CD4-positive, alpha-beta T cell (primary cell): ENCODE measurements at places on chromosomes 5 and 9. TPM values are rescaled to one million over a fixed set of nuclear protein-coding genes. Genes with fewer than 3 reads are reported as not detected.
A peak's percentile ranks its signal among the peaks of the same experiment; 100 is the strongest.

GRCh38 chr5:78360674-78360923 lies 182 bp downstream of the SCAMP1 start:
- no peaks in the 10 kb centered on the region for H3K27me3 ChIP-seq
- no peak for DNase-seq
- H3K27ac ChIP-seq, result peak overlapping the region; percentile 78
- no peaks in the 10 kb centered on the region for H3K36me3 ChIP-seq
- H3K4me1 ChIP-seq, result peaks cover 23% of the 10 kb centered on the region

DNA sequence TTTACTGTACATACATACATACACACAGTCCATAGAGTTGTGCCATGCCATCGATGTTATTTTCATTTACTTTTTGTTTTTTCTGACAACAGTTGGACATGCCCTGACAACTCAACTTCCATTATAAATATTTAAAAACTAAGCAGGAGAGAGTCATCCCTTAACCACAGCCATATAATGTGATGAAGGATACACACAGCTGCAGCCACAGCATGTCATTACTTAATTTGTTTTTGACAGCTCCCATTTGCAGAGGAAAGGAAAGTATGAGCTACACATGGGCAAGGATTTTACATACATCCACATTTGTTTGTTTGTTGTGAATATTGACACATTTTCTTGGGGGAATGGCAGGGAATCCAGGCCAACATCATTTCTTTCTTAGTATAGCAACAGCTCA lies 91.5 kb upstream of the TUT7 start:
- H3K36me3 ChIP-seq, result no peaks in the 10 kb centered on the region
- no peak overlapping the region for H3K27ac ChIP-seq
- H3K27me3 ChIP-seq, result peaks cover 14% of the 10 kb centered on the region

CAST gene
- 200 TPM for total RNA-seq

- H3K4me1 ChIP-seq, result no peaks in the 10 kb centered on the region
- peaks cover 4% of the 10 kb centered on the region for H3K27me3 ChIP-seq
- H3K4me3 ChIP-seq, result no peak overlapping the region
- no peaks in the 10 kb centered on the region for H3K36me3 ChIP-seq
- no peak overlapping the region for H3K27ac ChIP-seq
Measured at GRCh38 chr9:3698076-3698475, 172.3 kb upstream of the RFX3 start.

GRCh38 chr5:153429761-153430380 lies 60.6 kb upstream of the GRIA1 start:
- H3K4me3 ChIP-seq, result no peak overlapping the region
- no peaks in the 10 kb centered on the region for H3K4me1 ChIP-seq
- H3K36me3 ChIP-seq, result no peaks in the 10 kb centered on the region
- no peaks in the 10 kb centered on the region for H3K27me3 ChIP-seq

LRRC26 gene
- total RNA-seq, result not detected

SLIT3 gene
- not detected for total RNA-seq

DNA sequence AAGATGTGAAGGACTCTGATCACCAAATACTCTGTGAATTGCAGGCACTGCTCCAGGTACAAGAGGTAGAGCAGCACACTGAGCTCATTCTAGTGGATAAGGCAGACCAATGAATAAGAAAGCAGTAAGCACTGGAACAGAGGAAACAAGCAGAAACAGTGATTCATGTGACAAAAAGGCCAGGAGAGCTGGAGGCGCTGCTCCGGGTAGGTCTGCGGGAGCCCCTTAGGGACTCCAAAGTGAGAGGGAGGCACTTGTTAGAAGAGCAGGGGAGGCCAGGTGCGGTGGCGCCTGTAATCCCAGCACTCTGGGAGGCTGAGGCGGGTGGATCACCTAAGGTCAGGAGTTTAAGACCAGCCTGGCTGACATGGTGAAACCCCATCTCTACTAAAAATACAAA lies 231.6 kb upstream of the NFIL3 start:
- DNase-seq, result no peak
- H3K27me3 ChIP-seq, result no peaks in the 10 kb centered on the region
- no peak overlapping the region for H3K4me3 ChIP-seq
- no peak overlapping the region for H3K27ac ChIP-seq

GRCh38 chr5:80967500-80968181 lies 7.5 kb downstream of the RASGRF2 start:
- H3K4me1 ChIP-seq, result peaks cover 21% of the 10 kb centered on the region
- no peaks in the 10 kb centered on the region for H3K27me3 ChIP-seq
- no peaks in the 10 kb centered on the region for H3K36me3 ChIP-seq
- H3K4me3 ChIP-seq, result no peak overlapping the region
- H3K27ac ChIP-seq, result no peak overlapping the region

- no peak overlapping the region for H3K27ac ChIP-seq
- no peak overlapping the region for H3K4me3 ChIP-seq
- no peaks in the 10 kb centered on the region for H3K27me3 ChIP-seq
- no peaks in the 10 kb centered on the region for H3K4me1 ChIP-seq
Measured at GRCh38 chr5:110873773-110874437, 135.1 kb downstream of the SLC25A46 start.

C9orf50 gene
- total RNA-seq, result not detected

DNA sequence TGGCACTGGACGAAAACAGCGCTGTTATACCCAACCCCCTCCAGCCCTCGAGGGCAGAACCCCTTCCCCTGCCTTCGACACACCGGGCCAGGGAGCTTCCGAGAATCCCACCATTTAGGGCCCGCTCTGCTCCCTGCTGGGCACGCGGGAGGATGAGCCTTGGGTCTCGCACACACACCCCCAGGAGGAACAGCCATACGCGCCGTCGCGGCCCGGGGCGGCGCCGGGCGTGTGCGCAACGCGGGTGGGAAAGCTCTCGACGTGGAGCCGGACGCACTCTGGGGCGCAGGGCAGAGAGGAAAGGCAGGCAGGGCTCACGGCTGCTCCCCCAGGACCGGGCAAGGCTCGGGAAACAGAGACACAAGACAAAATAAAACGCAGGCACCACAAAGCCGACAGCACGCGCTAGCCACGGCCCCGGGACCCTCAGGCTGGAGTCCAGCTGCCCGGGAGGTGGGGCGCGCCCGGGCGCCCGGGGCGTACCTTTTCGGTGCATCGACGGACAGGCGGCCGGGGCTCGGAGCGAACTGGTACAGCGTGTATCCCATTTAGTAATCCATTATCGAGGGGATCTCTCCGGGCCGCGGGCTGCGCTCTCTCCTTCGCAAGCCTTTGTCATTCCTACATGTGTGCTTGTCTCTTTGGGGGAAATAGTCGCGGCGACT lies 789 bp downstream of the SEMA6A start:
- no peak overlapping the region for H3K27ac ChIP-seq
- no peak overlapping the region for H3K4me3 ChIP-seq
- H3K36me3 ChIP-seq, result no peaks in the 10 kb centered on the region
- peaks cover 29% of the 10 kb centered on the region for H3K4me1 ChIP-seq
- peaks cover 74% of the 10 kb centered on the region for H3K27me3 ChIP-seq

ISCA1 gene
- total RNA-seq, result 91.6 TPM

- no peaks in the 10 kb centered on the region for H3K36me3 ChIP-seq
- DNase-seq, result no peak
- H3K27ac ChIP-seq, result no peak overlapping the region
- no peaks in the 10 kb centered on the region for H3K27me3 ChIP-seq
- no peaks in the 10 kb centered on the region for H3K4me1 ChIP-seq
Measured at GRCh38 chr5:5739490-5739945, 317.0 kb downstream of the ICE1 start.

- no peak within 1 kb of the TSS for H3K4me3 ChIP-seq
- no peak within 1 kb of the TSS for H3K27ac ChIP-seq
- DNase-seq, result no peak
- H3K4me1 ChIP-seq, result no peaks in the 10 kb centered on the region
- peaks cover 21% of the 10 kb centered on the region for H3K27me3 ChIP-seq
- H3K36me3 ChIP-seq, result no peaks in the 10 kb centered on the region
Measured at GRCh38 chr5:170861917-170862766, at the start of gene RANBP17. Gene RANBP17 (plus strand): TSS chr5:170862018.

C1QTNF2 gene
- not detected for total RNA-seq

KLF4 gene
- 12.9 TPM for total RNA-seq

- no peaks in the 10 kb centered on the region for H3K4me1 ChIP-seq
- H3K27ac ChIP-seq, result no peak overlapping the region
- H3K4me3 ChIP-seq, result no peak overlapping the region
- no peaks in the 10 kb centered on the region for H3K27me3 ChIP-seq
- DNase-seq, result no peak
Measured at GRCh38 chr5:151718646-151719045, 31.9 kb upstream of the SPARC start.

DNA sequence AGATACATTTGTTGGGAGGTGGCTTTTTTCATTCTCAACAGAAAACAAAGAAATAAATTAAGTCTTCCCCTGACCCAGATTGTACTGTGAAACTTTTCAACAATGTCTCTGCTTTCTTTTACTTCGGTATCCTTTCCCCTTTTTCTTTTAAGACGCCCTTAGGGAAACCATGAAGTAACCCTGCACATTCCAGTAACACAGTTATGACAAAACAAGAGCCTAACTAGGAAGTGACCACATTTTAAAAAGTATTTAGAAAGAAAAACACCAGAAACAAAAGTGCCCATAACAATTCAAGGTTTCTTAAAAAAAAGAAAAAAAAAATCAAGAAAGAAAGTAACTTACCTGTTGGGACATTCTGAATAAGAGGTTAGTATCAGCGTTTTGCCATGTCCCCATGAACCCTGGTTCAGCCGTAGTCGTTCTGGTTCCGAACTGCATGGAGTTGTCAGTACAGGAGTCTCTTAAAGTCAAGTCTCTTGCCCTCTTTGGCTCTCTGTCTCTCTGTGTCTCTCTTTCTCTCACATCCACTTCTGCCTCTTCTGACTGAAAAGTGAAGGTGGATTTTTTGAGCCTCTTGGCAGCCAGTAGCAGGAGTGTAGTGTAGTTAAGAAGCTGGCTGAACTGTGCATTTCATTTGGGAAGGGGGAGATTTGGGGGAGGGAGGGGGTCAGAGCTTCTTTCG lies 142.9 kb downstream of the BNC2 start:
- no peaks in the 10 kb centered on the region for H3K4me1 ChIP-seq
- no peaks in the 10 kb centered on the region for H3K36me3 ChIP-seq
- no peak overlapping the region for H3K27ac ChIP-seq
- no peak overlapping the region for H3K4me3 ChIP-seq
- H3K27me3 ChIP-seq, result peaks cover 9% of the 10 kb centered on the region
- no peak for DNase-seq

C8G gene
- not detected for total RNA-seq

- DNase-seq, result no peak
- no peak overlapping the region for H3K27ac ChIP-seq
- H3K36me3 ChIP-seq, result no peaks in the 10 kb centered on the region
Measured at GRCh38 chr5:113971454-113971853, 390.4 kb upstream of the KCNN2 start.
